ENCODE measurements at places on chromosomes 7 and 10.

DNA sequence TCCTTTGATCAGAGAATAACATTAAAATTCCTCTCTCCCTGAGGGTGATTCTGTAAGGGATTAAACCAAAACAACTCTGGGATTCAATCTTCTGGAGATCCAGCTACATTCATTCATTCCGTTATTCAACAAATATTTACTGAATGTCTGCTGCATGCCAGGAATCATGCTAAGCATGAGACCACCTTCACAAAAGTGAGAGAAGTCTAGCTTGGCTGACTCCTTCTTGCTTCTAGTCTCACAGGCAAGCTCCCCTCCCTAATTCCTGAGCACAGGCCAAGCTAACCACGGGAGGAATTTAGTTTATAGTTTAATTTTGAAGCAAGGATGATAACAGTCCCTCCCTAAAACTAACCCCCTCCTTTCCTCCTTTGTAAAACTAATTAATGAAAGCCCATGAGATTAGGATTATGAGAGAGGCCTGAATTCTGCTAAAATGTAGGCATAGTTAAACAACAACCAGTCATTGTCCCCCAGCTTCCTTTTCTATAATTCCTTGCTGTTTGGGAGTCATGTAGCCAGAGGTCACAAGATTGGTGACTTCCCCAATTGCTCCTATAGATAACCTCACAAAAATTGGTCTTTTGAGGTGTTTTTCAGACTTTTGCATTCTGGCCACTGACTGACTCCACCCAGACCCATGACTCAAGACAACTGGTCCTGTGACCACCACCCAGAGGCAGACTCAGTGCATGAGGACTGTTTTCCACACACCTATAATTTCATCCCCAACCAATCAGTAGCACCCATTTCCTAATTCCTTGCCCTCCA is 113.5 kb downstream of the ITGB8 start:
- DNase-seq, result no peak

- no peak for DNase-seq
These were observed 26.3 kb upstream of the CAPZA2 start for GRCh38 chr7:116836048-116836447.

DNA sequence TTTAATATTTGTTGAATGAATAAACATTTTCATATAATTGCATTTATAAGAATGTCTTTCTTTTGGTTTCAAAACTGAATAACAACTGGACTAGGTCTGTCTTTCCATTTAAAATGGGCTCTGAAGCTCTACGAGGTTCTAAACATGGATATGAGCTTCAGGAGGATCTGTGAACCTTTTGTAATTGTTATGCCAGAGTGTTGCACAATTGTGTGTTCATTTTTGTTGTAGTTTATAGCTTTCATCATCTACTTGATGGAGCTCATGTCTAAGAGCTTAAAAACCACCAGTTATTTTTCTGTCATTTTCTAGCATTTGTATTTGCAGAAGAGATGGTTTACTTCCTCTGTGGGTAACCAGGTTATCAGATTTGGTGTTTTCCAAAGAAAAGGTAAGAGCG is 265.7 kb upstream of the NPY start:
- DNase-seq, result no peak

DNA sequence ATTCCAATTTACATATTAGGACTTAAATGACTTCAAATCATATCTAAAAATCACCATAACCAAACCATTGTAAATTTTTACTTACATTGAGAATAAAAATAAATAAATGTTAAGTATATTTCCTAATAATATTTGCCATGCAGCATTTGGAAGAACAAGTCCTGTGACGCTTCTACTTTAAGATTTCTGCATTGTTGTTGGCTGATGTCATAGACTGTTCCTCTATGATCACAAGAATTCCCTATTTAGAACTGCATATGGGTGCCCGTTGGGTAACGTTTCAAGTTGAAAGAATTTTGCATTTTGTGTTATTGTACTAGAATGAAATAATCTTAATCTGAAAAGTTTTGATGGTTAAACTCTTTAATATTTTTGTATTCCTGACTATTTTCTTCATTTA is 5.1 kb upstream of the ITGB1 start:
- DNase-seq, result no peak

DNA sequence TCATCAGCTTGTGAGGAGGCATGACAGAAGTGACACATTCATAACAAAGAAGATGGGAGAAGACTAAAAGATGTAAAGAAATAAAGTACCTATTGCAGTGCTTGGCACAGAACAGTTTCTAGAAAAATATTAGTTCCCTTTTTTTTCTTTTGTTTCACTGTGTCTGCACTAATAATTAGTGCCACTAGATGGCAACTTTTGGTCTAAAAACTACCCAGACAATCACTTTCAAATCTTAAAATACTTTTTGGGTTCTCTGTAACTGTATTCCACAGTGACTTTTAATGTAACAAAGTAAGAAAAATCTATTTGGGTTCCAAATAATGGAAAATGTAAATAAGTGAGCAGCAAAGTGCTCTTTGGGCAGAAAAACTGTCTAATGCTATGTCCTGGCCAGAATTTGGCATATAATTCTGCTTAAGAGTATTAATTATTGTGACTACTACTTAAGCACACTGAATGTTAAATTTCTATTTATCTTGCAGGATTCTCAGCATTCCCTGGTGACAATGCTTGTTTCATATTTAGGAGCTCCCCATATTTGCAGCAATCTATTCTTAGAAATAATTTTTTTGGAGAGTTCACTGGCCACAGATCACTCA is 134.8 kb upstream of the KIF5B start:
- peak; percentile 41 for DNase-seq

- DNase-seq, result no peak
These were observed 259.3 kb downstream of the SNX13 start for GRCh38 chr7:17680943-17681351.

DNA sequence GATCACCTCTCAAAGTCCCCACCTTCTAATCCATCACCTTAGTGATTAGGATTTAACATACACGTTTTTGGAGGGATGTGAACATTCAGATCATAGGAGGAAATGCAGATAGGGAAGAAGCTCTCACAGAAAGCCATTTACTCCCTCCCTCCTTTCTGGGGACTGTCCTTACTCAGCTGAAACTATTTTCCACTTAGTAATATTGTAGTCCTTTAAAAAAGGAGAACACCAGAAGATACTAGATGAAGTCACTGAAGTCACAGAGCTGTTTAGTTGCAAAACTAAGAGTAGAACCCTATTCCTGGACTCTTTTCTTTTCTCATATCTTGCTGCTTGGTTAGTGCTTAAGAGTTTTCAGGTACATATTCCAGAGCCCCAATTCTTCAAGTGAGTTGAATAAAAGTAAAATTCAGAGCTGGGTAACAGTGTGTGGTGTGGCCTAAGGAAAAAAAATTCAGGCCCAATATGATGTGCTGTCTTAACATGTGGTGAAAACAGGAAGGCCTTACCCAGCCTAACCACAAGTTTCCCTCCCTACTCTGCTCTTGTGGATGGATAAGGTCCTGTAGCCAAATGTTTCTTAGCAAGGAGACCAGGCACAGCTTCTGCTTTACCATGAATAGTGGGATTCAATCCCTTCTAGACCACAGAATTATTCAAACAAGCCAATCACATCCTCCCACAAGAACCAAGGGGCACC is 135.7 kb downstream of the INHBA start:
- no peak for DNase-seq

DNA sequence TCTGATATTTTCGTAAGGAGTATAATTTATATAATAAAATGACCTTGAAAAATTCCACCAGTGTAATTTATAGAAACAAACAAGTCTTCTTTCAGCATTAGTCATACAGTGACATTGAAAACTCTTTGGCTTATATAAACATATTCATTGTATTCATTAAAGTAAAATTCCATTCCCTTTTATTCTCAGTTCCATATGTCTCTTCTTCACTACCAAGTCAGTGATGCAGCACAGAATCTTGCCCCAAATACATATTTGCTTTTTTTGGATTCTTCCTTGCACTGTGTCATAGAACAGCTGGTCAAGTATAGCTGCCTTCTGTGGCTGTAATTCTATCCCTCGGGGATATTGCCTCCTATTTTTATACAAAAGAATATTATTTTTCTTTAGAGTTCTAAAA is 884.5 kb upstream of the POT1 start:
- no peak for DNase-seq

GRCh38 chr7:74452748-74453321 is 871 bp upstream of the GTF2IRD1 start:
- no peak for DNase-seq

- peak; percentile 42 for DNase-seq
These were observed at the start of gene MACC1 for GRCh38 chr7:20217193-20217948. Gene MACC1 (minus strand): TSS chr7:20217384. CDS start chr7:20161862, 55,522 bp downstream.

GRCh38 chr7:159212226-159212625 is 67.6 kb upstream of the VIPR2 start:
- DNase-seq, result no peak

- DNase-seq, result no peak
These were observed 14.3 kb downstream of the CYP3A5 start for GRCh38 chr7:99665312-99666012.

DNA sequence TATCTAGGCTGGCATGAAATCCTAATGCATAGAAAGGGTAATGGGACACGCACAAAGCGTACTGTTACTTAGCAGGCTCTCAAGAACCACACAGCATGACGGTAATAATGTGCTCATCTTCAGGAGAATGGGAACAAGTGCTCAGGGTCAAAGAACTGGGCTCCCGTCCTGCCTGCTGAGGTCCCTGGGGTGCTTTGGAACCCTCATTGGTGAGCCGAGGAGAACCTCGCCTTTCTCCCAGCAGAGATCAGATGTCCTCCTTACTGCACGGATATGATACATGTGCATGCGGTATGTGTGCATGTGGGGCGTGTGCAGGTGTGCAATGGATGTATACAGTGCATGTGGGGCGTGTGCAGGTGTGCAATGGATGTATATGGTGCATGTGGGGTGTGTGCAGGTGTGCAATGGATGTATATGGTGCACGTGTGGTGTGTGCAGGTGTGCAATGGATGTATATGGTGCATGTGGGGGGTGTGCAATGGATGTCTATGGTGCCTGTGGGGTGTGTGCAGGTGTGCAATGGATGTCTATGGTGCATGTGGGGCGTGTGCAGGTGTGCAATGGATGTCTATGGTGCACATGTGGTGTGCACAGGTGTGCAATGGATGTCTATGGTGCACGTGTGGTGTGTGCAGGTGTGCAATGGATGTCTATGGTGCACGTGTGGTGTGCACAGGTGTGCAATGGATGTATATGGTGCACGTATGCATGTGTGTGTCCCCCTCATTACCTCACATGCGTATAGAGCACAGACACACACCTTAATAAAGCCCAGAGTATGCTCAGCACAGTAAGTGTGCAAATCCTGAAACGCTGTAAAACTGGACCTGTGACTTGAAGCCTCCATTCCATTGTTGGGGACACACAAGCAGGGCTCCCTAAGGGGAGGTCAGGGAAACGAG is 336.3 kb downstream of the PTPRN2 start:
- no peak for DNase-seq

Measured in renal cortex interstitium (tissue), 15 donors.